ENCODE measurements at places on chromosomes 7 and 10.

DNA sequence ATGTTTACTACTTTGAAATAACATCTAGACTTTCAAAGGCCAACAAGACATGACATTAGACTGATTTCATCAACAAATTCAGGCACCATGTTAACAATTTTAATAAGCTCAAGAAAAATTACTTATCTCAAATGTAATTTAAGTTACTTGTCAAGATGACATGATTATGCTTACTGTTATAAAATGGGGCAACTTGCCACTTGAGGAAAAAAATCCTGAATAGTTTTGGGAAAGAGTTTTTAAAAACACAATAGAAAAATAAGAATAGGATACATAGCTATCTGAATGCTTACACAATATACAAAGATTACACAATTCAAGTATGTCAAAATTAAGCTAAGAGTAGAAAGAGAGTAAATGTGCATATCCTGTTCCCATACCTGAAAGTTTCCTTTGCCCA, 85.4 kb downstream of the RNF32 start:
- no peak for DNase-seq

GRCh38 chr10:80268266-80268665, 21.2 kb downstream of the MAT1A start:
- no peak for DNase-seq

- DNase-seq: no peak
These were observed 290.5 kb downstream of the SORCS1 start for GRCh38 chr10:106873770-106874603.

DNA sequence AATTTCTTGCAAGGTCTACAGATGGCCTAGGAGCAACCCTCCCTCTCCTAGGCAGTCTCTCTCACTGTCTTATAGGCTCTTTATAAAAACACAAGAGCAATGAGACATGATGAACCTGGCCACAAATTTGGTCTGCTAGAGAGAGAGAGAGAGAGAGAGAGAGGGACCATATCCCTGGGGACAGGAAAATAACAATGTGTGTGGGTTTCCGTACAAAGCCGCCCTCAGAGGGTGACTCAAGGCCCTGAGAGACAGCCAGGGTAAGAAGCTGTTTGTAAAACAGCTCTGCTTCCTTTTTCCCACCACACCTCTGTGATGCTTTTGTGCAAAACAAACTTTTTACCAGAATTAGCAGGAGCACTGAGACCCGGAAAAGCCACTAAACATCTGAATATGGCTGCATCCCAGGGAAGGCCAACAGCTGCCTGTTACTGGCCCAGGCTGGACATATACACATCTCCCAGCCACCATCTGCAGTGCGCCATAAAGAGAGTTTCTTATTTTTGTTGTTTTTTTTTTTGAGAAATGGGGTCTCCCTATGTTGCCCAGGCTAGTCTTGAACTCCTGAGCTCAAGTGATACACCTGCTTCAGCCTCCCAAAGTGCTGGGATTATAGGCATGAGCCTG, 18.4 kb downstream of the GIMAP5 start:
- DNase-seq: no peak

DNA sequence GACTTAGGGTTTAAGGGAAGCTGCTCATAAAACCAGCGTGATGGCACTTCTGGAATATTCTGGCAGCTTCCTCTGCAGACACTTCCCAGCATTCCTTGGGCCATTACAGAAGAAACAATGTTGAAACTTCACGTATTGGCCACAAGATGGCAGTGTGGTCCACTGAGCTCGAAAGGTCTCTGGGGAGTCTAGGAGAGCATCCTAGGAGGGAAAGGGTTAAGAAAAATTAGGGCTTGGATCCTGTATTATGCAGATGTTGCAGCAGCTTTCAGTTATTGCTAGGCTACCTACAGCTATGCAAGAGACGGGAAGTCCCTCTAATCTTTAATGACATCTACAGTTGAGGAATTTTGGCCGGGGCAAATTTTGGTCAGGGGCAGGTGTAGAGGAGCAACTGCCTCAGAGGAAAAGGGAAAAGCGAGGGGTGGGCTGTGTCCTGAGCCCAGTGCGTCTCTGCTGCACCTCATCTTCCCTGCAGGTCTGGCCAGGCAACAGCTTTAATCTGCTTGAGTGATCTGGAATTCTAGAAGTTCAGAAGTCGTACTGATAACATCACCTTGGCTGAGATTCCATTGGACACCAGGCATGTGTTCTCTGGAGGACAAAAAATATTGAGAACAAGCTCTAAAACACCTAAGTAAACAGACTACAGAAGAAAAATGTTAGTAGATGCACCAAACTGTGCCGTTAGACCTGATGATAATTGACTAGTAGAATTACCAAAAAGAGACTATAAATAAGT, 220.8 kb upstream of the PRSS58 start:
- peak; percentile 65 for DNase-seq

DNA sequence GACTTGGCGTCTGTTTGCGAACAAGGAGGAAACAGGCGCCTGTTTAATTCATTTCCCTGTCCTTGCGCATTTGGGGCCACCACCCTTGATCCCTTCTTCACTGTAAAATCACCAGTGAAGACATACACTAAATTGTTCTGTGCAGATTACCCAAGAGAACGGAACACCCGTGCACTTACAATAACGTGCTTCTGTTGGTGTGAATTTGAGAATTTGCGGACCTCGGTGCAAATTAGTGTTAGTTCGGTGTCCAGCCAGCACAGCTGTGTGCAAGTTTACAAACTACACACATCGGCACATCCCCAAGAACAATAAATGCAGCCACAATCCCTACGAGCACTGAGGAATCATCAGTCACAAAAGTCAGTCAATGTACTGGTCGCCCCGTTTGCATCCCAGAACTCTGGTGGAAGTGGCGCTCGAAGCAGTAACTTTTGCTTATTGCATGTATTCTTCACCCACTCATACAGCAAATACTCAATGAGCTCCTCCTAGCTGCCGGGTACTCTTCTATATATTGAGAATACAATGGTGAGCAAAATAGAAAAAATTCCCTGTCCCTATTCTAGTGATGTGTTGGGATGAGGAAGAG, 786 bp upstream of the CNOT4 start:
- peak; percentile 35 for DNase-seq

DNA sequence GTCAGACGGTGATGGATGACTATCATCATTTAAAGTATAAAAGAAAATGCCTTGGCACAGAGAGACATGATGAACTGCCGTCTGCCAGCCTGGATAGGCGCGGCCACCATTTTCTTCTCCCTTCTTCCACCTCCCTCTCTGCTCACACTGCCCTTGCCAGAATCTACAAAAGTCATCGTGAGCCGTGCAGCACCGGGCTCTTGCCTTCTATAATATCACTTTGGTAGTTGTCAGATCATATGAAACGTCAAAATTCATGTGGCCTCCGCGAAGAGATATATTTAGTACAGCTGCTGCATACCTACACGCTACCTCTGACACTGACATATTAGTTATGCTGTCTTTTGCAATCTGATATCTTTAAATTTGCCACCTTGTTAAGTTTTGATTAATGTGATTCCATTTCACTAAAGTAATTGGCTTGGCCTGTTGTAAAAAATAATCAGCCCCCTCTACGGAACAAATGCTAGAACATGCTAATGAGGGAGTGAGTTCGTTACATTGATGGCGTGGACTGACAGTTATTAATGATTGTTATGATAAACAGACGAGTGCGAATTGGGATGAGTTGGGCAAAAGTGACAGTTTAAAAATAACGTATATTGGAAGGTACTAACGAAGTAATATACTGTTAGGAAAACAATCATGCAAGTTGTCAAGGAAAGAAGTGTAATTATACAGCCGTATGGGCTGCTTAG, 214.9 kb downstream of the LRMDA start:
- no peak for DNase-seq

GRCh38 chr10:33137356-33138005, 179.5 kb upstream of the ITGB1 start:
- DNase-seq: no peak

DNA sequence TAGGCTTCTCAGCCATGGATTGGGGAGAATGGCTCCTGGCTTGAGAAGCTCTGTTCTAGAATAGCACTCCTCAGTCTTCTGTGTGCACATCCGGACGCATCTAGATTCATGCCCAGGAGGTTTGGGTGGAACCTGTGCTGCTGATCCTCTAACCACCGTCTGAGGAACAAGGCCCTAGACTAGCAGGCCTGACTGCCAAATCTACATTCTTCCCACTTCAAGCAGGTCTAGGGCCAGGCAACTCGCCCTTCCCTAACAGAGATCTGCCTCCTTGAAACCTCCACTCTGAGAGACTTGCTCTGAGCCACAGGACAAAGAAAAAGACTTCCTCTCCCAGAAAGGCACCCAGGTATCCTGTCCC, 61.6 kb downstream of the KCNMA1 start:
- peak; percentile 30 for DNase-seq

DNA sequence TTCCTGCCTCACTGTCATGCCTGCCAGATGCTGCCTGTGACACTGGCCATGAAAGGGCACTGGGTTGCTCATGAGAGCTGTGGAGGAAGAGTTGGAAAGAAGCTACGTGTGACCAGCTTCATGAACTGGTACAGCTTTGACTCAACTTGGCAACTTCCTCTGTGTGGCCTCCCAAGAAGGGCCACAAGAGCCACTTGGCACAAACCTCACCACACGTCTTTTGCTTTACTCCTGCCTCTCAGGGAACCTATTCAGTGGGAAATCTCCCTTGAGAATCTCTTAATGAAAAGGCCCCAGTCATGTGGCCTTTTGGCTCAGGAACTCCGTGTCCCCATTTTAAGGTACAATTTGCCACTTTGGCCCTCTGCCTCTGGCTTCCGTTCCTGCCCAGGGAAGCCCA, 54.5 kb downstream of the FRMD4A start:
- DNase-seq: no peak

GRCh38 chr7:12968836-12969422, 281.5 kb downstream of the ARL4A start:
- no peak for DNase-seq

DNA sequence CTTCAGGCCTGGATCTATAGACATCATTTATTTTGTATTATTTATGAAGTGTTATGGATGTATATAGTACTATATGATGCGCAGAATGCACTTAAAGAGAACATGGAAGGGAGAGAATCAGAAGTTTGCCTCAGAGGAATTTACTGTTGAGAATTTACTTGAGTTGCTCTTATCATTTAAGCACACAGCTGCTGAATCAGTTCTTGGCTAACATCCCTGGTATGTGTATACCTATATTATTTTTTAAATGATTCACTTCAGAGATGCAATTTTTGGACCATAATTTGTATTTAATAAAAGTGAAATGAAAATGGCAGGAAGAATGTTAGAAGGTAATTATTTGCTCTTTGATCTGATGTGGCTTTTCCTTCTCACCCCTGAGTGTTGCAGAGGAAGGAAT, 191.6 kb downstream of the BICC1 start:
- no peak for DNase-seq

GRCh38 chr7:119514326-119514725, 758.6 kb upstream of the KCND2 start:
- DNase-seq: peak; percentile 34

GRCh38 chr7:117565226-117565625, 85.4 kb downstream of the CFTR start:
- no peak for DNase-seq

DNA sequence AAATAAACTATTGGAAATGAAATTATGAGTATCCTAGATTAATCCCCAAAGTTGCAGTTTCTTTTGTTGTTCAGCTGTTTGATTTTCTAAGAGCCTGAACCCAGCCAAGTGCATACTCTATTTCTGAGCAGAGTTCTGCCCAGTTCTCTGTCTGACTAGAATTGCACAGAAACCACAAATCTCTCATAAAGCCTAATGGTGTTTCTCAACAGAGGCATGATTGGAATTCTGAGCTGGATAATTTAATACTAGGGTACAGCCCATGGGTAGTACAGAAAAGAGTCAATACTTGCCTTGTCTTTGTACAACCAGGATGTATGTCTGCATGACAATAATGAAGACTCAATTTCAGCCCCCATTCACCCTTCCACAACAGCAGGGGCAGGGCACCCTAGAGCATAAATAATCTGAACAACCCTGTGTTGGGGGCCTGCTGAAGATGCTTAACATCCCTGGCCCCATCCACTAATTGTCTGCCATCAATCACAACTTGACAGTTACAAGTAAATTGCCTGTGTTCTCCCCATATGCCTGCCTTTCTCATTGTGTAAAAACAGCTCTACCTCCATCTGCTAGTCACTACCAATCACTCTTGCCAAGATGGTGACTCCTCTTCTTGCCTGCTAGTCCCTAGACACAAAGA, 114.4 kb downstream of the NPSR1 start:
- DNase-seq: no peak

Measured in epithelial cell of esophagus (primary cell).